ENCODE measurements at places on chromosomes 6 and 20.

DNA sequence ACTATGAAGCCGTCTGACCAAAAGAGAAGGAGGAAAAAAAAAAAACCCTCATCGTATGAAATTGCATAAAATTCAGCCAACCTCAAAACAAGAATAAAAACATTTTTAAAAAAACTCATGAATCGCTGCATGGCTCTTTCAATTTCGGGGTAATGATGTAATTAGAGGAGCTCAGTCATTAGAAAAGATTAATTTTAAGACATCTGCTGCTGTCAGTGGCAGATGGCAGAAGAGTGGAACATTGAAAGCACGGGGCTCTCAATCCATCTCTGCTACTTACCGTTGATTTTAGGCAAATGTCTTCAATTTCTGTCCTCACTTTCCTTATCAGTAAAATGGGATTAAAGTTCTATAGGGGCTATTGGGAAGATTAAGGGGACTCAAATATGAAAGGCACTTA, 79.1 kb downstream of the EYA2 start:
- no peak for DNase-seq

- DNase-seq: no peak
Measured at GRCh38 chr20:23689399-23689690, 507 bp upstream of the CST4 start.

DNA sequence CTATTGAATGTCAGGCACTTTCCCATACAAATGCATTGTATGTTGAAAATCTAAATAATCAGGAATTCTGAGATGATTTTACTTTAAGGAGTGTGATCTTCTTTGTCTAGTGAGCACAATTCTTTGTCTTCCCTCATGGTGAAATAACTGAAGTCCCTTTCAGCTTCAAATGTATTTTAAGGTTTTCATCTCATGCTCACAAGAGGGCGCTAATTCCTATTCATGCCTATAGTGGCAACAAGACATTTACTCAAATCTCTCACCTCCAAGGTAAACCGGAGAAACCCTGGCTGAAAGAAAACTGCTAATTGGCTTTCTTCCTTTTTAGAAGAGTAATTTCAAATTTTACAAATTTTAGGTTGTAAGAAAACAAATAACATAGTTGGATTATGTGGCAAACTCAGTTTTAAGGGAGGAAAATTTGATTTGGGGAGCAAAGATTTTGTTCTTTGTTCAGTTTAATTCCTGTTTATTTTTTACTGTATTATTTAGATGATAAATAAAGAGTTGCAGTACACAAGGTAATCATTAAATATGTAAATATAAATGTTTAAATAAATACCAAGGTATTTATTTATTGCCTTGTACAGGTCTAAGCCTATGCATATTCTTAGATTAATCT, 69.1 kb downstream of the SLC35F1 start:
- peak; percentile 12 for DNase-seq

- no peak for DNase-seq
Measured at GRCh38 chr20:56685879-56686278, 56.8 kb downstream of the TFAP2C start.
